ENCODE measurements at places on chromosomes 6 and 20.

GRCh38 chr6:104728448-104728847, 131.3 kb downstream of the HACE1 start:
- no peak for DNase-seq

DNA sequence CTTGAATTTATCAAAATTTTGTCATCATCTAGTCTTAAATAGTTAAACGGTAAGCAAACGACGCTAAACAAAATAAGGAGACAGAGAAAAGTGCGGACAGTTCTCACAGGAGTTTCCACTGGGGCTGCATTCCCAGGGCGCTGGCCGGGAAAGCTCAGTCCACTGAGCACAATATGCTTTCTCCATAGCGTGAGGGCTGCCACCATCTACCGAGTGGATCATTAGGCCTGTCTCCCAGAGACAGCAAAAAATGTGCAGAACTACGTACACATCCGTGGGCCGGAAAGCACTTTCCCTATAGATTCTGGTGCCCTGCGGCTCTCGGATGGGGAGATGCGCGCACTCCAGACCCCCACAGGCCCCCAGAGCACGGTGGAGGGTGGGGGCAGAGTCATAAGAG, 84.9 kb downstream of the THBS2 start:
- DNase-seq: no peak

DNA sequence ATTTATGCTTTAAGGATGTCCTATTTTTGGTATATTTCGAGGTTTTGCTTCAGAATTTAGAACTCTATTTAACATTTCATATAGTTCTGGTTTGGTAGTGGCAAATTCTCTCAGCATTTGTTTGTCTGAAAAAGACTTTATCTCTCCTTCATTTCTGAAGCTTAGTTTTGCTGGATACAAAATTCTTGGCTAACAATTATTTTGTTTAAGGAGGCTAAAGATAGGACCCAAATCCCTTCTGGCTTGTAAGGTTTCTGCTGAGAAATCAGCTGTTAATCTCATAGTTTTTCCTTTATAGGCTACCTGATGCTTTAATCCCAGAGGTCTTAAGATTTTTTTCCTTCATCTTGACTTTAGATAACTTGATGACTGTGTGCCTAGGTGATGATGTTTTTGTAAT, 162.7 kb upstream of the B3GAT2 start:
- DNase-seq: no peak

- no peak for DNase-seq
Measured at GRCh38 chr6:2763876-2764540, 1.2 kb upstream of the WRNIP1 start.

DNA sequence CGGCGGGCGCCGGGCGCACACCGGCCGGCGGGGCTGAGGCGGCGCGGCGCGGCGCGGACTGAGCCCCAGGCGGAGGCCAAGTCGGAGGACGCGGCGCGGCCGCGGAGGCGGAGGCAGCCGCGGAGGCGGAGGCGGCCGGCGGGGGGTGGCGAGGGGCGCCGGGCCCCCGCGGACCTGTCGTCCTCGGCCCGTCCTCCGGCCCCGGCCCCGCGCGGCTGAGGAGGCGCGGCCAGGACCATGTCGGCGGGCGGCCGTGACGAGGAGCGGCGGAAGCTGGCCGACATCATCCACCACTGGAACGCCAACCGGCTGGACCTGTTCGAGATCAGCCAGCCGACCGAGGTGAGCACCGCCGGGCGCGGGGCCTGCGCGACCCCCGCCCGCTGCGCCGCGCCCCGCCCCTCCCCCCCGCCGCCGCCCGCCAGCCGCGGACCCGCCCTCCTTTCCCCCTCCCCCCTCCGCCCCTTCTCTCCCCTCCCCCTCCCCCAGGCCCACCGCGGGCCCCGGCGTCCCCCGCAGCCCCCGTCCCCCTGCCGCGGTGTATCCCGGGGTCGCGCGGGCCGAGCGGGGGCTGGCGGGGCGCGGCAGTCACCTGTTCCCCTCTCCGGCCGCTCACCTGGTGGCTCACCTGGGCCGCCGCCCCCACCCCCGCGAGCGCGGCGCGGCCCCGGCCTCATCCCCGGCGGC, at the start of gene AFDN:
TSS of gene AFDN (plus strand) at position 16 of the 687 bp plus-strand sequence. CDS start at position 238, 222 bp downstream.
- DNase-seq: no peak

- no peak for DNase-seq
Measured at GRCh38 chr6:44820321-44820720, 432.8 kb downstream of the CDC5L start.

- no peak for DNase-seq
Measured at GRCh38 chr20:41476013-41476441, 109.4 kb upstream of the EMILIN3 start.

DNA sequence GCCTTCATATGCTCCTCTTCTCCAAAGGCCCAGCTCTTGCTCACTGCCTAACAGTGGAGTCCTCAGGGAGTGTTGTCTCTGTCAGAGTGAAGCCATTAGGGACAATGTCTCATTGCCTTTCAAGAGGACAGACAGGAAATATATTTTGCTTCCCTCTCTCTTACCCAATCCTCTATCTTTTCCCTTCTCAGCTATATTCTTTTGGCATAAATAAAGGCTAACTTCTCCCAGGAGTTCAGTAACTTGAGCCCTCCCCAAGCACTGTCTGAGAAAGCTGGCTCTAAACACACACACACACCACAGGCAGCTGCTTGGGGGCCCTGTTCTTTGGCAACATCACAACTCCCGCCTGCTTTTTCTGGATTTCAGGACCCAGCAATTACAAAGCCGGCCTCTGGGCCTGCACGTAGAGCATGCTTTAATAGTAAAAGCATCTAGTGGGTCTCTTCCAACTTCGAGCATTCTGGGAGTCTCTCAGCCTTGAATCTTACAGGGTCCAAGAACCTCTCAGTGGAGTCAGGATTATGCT, 34.7 kb upstream of the LAMA4 start:
- no peak for DNase-seq

DNA sequence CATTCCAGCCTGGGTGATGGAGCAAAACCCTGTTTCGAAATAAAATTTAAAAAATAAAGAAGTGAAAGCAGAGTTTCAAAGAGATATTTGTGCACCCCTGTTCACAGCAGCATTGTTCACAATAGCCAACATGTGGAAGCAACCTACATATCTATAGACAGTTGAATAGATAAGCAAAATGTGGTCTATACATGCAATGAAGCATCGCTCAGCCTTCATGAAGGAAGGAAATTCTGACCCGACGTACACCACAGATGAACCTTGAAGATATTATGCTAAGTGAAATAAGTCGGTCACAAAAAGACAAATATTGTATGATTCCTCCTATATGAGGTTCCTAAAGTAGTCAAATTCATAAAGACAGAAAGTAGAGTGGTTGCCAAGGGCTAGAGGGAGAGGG, 6.5 kb upstream of the NCOA6 start:
- no peak for DNase-seq

DNA sequence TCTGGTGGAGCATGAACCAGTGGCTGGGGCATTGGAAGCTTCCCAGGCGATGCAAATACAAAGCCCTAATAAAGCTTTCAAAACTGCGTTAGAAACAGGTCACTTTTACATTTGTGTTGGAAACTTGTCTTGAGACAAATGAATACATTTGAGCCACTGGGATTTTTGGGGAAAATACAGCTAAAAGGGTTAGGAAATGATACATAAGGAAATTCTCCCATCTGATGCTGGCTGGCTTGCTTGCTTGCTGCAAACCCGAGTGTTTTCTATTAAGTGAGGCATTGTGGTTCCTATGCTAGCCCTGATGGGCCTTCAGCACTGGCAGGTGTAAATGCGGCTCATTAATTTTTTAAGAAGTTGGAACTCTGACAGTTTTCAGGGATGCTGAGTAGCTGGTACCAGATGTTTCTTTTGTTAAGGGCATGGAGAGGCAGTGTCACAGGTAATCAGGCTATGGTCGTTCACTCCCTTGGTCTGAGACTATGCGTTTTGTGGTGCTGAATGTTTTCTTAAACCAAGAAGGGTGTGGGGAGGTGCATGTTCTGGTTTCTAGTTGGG, 35.2 kb downstream of the RREB1 start:
- no peak for DNase-seq

- DNase-seq: no peak
Measured at GRCh38 chr6:96391776-96392360, 129.7 kb upstream of the UFL1 start.

DNA sequence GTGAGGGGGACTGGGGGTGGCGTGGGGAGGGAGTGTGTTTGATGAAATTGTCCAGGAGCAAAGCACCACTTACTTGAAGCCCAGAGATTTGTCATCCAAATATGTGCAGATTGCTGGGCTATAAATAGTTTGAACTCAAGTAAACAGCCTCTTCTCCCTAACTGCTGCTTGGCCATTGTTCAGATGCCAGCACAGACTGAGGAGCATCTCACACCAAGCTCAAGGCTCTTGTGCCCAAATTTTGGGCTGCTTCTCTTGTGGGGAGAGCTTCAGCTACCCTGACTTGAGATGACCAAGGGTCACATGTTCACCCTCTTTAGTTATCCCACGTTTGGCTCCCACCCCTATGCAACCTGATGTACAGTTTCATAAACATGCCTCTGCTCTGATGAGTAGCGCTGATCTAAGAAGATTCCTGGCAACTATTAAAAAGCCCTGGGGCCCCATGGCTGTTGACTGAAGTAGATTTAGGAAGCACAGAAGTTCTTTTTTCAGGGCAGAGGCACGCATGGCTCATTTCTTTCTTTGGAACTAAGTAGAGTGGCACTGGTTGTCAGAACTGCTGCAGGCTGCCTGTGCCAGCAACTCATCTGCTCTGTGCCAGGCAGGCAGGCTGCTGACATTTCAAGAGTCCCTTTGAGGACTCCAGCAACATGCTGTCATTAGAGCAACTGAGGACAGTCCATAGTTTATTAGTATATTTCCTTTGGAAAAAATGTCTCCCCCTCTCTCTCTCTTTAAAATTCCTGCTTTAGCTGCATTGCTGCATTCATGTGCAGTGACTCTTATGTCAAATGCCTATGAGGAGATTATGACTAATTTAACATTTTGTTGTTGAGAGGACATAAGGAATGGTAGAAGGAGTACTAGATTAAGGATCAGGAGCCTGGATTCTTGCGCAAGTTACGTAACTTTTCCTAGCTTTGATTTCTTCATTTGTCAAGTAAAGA, 9.6 kb upstream of the PKIG start:
- no peak for DNase-seq

DNA sequence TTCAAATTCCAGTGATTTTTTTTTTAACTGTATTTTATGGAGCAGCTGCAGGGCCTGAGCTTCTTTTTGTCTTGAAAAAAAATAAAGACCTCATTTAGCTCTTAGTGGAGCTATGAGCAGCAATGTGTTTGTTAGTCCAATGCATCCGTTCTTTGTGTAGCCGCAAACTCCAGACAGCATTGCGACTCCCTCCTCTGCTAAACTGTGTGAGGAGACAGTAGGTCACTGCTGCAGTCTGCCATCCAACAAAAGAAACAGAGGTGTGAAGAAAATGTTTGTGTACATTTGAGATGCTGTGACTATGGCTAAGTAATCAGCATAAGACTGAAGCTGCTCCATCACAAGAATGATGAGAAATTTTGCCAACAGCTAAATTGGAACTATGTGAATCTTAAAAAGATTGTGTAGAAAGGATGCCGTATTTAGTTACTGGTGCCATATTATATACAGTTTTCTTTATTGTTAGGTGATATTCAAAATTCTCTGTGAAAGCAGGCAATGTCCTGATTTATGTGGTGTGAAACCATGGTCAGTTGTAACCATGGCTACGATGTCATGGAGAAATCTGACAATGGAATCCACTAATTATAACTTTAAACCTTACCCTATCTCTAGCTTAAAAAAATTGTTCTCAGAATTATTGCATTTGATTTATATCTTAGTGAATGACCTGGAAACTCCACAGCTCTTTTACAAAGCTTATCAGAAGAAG, 428.8 kb upstream of the EPHA7 start:
- DNase-seq: no peak

DNA sequence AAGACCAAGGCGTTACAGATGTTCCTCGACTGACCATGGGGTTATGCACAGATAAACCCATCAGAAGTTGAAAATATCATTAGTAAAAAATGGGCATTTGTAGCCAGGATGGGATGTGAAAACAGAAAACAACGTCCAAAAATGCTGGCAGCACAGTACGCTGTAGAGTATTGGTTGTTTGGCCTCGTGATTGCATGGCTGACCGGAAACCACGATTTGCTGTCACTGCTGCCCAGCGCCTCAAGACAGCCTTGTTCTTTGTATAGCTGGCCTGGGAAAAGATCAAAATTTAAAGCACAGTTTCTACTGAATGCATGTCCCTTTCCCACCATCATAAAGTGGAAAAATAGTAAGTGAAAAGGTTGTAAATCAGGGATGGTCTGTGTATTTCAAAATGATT, 41.9 kb downstream of the MTHFD1L start:
- no peak for DNase-seq

DNA sequence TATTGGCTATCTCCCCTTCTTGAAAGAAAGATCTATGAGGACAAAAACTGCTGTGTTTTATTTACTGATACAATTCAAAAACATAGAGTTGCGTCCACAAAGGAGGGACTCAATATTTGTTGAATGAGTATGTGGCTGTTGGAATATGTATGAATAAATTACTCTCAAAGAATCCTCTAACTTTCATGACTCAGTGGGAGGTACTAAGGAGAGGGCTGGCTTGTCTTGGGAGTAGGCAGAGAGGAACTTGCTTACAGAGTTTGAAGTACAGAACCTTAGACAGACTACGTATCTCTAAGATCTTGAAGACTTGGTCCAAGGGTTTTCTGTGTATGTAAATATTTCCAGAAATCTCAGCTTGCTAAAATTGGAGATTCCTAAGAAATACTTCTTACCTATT, 504.0 kb upstream of the PTCHD4 start:
- DNase-seq: no peak

GRCh38 chr20:38242848-38243708, 17.5 kb downstream of the KIAA1755 start:
- DNase-seq: no peak

DNA sequence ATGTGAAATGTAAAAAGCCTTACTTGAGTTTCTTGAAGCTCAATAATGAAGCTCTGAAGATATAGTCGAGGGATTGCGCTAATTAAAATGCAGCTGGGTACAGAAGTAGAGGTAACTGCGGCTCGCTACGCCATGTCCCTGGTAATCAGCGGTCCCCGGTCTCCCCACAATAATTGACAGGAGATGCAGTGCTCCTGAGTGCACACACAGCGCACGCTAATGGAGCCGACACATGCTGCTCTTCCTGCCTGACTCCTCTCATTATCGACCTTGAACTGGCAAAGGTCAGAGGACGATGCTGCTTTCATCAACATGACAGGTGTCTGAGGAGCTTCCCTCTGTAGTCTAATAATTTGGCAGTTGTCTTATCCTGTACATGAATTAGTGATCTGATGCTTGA, 365.9 kb downstream of the RNF144B start:
- DNase-seq: no peak

- no peak for DNase-seq
Measured at GRCh38 chr20:13718171-13718570, 66.5 kb downstream of the ESF1 start.

DNA sequence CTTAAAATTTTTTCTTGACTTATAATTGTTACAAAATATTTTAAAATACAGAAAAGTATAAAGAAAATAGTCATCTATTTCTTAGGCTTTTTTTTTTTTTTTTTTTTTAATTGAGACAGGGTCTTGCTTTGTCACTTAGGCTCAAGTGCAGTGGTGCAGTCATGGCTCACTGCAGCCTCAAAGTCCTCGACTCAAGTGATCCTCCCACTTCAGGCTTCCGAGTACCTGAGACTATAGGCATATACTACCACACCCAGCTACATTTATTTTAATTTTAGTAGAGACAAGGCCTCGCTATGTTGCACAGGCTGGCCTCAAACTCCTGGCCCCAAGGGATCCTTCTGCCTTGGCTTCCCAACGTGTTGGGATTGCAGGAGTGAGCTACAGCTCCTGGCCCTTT, 5.3 kb upstream of the ACAT2 start:
- DNase-seq: no peak

GRCh38 chr6:82085701-82086100, 161.8 kb downstream of the IBTK start:
- no peak for DNase-seq
